Upper lobe of right lung (tissue), 1 donor: ENCODE measurements at places on chromosomes 5 and 9. TPM values are rescaled to one million over a fixed set of nuclear protein-coding genes. Genes with fewer than 3 reads are reported as not detected.

DNA sequence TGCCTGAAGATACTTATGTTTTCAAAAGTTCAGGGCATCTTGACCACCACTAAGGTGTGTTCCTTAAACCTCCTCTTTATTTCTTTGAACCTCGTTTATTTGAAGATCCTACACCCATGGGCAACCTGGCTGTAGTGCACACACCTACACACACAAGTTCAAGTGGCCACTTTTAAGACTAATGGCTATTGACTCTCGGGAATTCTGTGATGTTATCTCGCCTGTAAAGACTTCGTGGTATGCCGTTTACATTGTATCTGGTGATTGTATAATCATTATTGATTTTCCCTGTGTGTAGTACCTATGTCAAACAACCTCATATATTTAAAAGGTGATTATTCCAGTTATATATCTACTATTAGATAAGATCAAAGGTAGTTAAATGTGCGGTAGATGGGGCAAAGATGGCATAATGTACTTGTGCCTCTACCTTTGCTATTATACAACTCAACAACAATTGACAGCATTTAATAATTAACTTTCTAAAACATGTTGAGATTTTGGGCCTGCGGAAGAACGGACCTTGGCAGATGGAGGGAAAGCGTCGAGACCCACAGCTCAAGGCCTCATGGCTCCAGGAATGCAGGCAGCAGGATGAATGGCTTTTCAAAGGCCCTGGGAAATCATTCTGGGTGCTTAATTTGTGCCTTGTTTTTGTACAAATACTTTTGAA, 51.4 kb upstream of the IRX2 start:
- H3K4me1 ChIP-seq, result no peaks in the 10 kb centered on the region
- no peak overlapping the region for H3K4me3 ChIP-seq
- peak overlapping the region; percentile 25 for H3K27ac ChIP-seq
- DNase-seq, result no peak

GRCh38 chr5:158451203-158451992, 592.5 kb upstream of the CLINT1 start:
- no peaks in the 10 kb centered on the region for H3K4me1 ChIP-seq
- H3K36me3 ChIP-seq, result no peaks in the 10 kb centered on the region
- DNase-seq, result no peak
- no peak overlapping the region for H3K27ac ChIP-seq

- no peaks in the 10 kb centered on the region for H3K4me1 ChIP-seq
- H3K27ac ChIP-seq, result no peak overlapping the region
- H3K27me3 ChIP-seq, result no peaks in the 10 kb centered on the region
- no peak for DNase-seq
Observed at GRCh38 chr5:10585518-10585915, 21.6 kb downstream of the ANKRD33B start.

DNA sequence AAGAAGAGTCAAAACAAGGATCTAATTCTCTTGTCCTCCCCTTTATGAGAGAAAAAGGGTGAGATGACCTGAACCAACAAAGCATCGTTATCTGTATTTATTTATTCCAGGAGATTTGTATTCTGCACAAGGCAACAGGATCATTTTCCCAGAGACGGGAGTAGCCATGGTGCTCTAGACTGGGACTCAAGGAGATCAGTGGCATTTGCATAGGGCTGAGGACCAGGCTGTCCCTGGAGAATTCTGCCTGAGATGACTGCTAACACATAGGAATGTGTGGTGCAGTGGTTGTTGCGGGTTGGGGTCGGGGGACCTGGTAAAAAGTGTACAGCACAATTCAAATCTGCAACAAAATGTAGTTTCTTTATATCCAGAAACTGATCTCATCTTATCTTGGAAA, 22.3 kb upstream of the ZNF474 start:
- DNase-seq, result no peak
- no peaks in the 10 kb centered on the region for H3K36me3 ChIP-seq
- no peaks in the 10 kb centered on the region for H3K4me1 ChIP-seq
- no peaks in the 10 kb centered on the region for H3K27me3 ChIP-seq
- H3K4me3 ChIP-seq, result no peak overlapping the region
- no peak overlapping the region for H3K27ac ChIP-seq

GRCh38 chr5:36147681-36148080, 4.0 kb downstream of the LMBRD2 start:
- no peak overlapping the region for H3K4me3 ChIP-seq
- H3K27me3 ChIP-seq, result no peaks in the 10 kb centered on the region
- H3K36me3 ChIP-seq, result no peaks in the 10 kb centered on the region
- peaks cover 7% of the 10 kb centered on the region for H3K4me1 ChIP-seq

DNA sequence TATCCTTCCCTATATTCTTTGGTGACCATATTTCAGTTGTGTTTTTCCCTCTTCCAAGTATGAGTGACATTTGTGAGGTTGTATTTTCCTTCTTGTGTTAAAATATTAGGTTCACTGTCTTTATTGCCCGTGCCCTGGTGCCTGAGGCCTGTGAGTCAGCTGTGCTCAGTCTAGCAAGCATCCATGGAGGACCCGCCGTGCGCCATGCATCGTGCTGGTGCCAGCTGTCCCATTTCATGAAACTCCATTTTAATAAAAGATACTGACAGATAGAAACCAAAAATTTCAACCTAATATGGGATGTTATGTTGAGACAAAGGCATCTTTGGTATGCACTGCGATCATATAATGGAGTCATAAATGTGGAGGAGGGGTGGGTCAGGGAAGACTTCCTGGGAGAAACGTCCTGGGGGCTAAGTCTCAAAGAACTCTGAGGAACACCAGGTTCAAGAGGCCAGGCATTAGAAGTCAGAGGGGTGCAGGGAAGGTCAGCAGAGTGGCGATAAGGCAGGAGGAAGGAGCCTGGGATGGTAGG, 34.0 kb upstream of the FGF1 start:
- no peak for DNase-seq
- H3K4me1 ChIP-seq, result peaks cover 4% of the 10 kb centered on the region
- H3K4me3 ChIP-seq, result no peak overlapping the region
- no peaks in the 10 kb centered on the region for H3K27me3 ChIP-seq
- no peaks in the 10 kb centered on the region for H3K36me3 ChIP-seq

GRCh38 chr5:148887123-148887881, 60.9 kb downstream of the ADRB2 start:
- no peaks in the 10 kb centered on the region for H3K36me3 ChIP-seq
- no peak overlapping the region for H3K4me3 ChIP-seq
- DNase-seq, result no peak
- no peaks in the 10 kb centered on the region for H3K4me1 ChIP-seq
- H3K27ac ChIP-seq, result no peak overlapping the region
- no peaks in the 10 kb centered on the region for H3K27me3 ChIP-seq

DNA sequence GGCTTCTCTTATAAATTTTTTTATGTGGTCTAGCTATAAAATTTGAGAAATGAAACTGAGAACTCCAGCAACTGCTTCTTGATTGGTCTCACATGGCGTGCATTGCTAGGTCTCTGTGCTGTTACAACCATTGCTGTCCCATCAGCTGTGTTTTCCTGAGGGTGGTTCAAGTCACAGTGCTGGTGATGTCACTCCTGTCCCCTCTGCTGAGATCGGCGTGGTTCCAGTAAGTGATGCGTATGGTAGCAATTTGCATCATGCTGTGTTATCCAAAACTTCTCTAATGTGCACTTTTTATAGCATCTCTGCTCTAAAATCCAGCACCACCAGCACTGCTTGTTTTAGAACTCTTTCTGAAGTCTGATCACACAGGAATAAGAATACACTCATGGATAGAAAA, 112.6 kb upstream of the ZNF608 start:
- no peak for DNase-seq
- no peaks in the 10 kb centered on the region for H3K27me3 ChIP-seq
- H3K4me1 ChIP-seq, result no peaks in the 10 kb centered on the region

- no peaks in the 10 kb centered on the region for H3K4me1 ChIP-seq
- no peak for DNase-seq
- no peak within 1 kb of the TSS for H3K4me3 ChIP-seq
- H3K27me3 ChIP-seq, result peaks cover 14% of the 10 kb centered on the region
Observed at GRCh38 chr5:36066540-36067210, at the start of gene UGT3A2. UGT3A2 (minus strand) TSS chr5:36066882; CDS start chr5:36066789, 93 bp downstream.

DNA sequence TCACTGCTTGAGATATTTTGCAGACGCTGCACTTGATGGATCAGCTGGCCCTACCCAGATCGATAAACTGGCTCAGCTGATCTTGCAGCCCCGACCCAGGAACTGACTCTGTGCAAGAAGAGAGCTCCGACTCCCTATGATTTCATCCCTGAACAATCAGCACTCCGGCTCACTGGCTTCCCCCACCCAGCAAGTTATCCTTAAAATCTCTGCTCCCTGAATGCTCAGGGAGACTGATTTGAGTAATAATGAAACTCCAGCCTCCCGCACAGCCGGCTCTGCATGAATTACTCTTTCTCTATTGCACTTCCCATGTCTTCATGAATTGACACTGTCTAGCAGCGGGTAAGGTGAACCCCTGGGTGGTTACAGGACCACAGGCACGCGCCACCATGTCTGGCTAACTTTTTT, 16.9 kb upstream of the NANS start:
- no peaks in the 10 kb centered on the region for H3K27me3 ChIP-seq
- no peak overlapping the region for H3K27ac ChIP-seq
- H3K4me3 ChIP-seq, result no peak overlapping the region
- DNase-seq, result no peak
- H3K4me1 ChIP-seq, result peaks cover 7% of the 10 kb centered on the region

DNA sequence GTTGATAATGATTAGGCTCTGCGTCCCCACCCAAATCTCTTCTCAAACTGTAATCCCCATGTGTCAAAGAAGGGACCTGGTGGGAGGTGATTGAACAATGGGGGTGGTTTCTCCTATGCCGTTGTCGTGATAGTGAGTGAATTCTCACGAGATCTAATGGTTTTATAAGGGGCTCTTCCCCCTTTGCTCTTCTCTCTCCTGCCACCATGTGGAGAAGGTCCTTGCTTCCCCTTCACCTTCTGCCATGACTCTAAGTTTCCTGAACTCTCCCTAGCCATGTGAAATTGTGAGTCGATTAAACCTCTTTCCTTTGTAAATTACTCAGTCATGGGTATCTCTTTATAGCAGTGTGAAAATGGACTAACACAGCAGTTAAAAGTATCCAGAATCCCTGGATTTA, 715.2 kb upstream of the DMAC1 start:
- no peak for DNase-seq
- no peaks in the 10 kb centered on the region for H3K27me3 ChIP-seq
- no peaks in the 10 kb centered on the region for H3K4me1 ChIP-seq

- DNase-seq, result peak; percentile 18
- no peaks in the 10 kb centered on the region for H3K36me3 ChIP-seq
- H3K27ac ChIP-seq, result no peak overlapping the region
Observed at GRCh38 chr9:89695441-89695891, 90.7 kb downstream of the GADD45G start.

DNA sequence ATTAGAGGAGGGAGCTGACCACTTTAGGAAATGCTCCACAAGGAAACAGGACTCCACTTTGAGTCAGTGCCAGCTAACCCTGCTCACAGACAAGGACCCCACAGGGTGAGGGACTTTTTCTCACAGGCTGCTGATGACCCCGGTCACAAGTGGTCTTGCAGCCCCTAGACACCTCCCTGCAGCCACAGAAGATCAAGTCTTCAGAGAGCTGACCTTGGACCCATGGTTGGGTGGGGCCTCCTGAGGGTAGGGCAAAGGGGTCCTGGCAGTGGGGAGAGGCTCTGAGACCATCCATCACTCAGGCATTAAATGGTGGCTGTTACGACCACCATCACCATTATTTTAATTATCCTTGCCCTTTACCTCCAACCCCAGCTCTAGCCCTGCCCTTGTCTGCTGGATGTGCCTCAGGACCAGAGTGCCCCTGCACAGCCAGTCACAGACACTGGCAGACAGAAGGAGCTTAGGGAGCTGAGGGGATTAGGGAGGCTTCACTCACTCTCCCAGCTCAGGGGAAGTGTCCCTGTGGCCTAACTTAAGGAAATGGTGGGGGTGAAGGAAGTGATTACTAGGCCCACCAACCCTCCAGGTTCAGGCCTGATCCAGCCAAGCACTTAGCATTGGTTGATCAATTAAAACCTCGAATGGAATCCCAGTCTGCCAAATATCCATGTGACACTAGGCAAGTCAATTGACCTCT, 1.6 kb downstream of the ACSL6 start:
- peaks cover 20% of the 10 kb centered on the region for H3K27me3 ChIP-seq
- H3K4me3 ChIP-seq, result no peak overlapping the region

DNA sequence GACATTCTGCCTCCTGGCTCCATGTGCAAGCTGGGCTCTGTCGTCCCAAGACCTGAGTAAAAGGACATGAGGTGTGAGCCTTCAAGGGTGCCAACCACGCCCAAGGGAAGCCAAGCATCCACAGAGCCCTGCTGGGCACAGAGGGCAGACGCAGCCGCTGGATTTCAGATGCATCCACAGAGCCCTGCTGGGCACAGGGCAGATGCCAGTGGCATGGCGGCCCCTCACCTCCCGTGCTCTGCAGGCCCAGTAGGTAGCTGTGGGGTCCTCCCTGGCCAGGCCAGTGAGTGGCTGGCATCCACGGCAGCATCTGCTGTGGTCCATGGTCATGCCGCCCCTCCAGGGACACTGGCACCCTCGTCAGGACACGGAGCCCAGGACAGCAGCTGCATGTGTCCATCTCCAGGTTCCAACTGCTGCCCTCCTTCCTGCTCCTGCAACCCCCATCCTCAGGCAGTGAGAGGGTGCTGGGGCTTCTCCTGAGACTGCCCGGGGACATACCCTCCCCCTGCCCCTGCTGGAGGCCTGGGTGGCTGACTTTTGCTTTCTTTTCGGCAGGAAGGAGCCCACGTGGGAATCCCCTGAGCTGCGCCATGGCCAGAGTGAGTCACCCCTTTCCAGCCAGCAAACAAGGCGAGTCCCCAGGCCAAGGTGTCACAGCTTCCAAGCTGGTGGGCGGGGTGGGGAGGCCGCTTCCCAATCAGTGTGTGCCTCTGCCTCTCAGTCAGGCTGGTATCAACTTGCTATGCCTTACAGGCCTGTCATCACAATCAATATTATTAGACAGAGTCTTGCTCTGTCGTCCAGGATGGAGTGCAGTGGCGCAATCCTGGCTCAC, 4.0 kb upstream of the TRAF2 start:
- H3K27ac ChIP-seq, result peak overlapping the region; percentile 43
- H3K27me3 ChIP-seq, result no peaks in the 10 kb centered on the region
- peaks cover 27% of the 10 kb centered on the region for H3K4me1 ChIP-seq
- H3K4me3 ChIP-seq, result peak overlapping the region; percentile 11

DNA sequence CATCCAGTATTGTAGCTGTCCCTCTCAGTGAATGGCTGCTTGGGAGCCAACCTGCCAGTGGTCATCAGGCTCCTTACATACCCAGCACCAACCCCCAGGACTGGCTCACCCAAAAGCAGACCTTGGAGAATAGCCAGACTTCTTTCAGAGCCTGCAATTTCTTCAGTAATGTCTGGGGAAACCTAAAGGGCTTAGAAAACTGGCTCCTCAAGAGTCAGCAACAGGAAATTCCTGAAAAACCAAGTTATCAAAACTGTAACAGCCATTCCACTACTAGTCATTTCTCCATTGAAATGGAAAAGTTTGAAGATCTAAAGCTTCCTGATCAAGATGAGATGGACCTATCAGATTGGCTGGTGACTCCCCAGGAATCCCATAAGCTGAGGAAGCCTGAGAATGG, 12.3 kb upstream of the STING1 start:
- H3K27ac ChIP-seq, result no peak overlapping the region
- DNase-seq, result no peak
- H3K4me1 ChIP-seq, result peaks cover 24% of the 10 kb centered on the region

GRCh38 chr9:38344566-38345324, 47.8 kb upstream of the ALDH1B1 start:
- no peak overlapping the region for H3K4me3 ChIP-seq
- H3K4me1 ChIP-seq, result no peaks in the 10 kb centered on the region
- H3K27me3 ChIP-seq, result no peaks in the 10 kb centered on the region
- no peak for DNase-seq
- no peaks in the 10 kb centered on the region for H3K36me3 ChIP-seq
- no peak overlapping the region for H3K27ac ChIP-seq

DPYSL3 gene
- 52.8 TPM for total RNA-seq

PCDHGA6 gene
- 3.9 TPM for total RNA-seq

C9orf153 gene
- 0.23 TPM for total RNA-seq

RBM18 gene
- total RNA-seq, result 17.5 TPM

RXRA gene
- total RNA-seq, result 80.6 TPM

KCNIP1 gene
- total RNA-seq, result 2.7 TPM

TRIM7 gene
- 4.9 TPM for total RNA-seq

PDE6A gene
- 0.09 TPM for total RNA-seq

CAMSAP1 gene
- total RNA-seq, result 26.5 TPM
